ENCODE measurements at places on chromosomes 13 and 19.
A peak's percentile ranks its signal among the peaks of the same experiment; 100 is the strongest.

GRCh38 chr19:17605117-17605516, 49.7 kb downstream of the COLGALT1 start:
- DNase-seq = no peak

- no peak for DNase-seq
These were observed 2.7 kb downstream of the LILRA4 start for GRCh38 chr19:54335979-54336892.

DNA sequence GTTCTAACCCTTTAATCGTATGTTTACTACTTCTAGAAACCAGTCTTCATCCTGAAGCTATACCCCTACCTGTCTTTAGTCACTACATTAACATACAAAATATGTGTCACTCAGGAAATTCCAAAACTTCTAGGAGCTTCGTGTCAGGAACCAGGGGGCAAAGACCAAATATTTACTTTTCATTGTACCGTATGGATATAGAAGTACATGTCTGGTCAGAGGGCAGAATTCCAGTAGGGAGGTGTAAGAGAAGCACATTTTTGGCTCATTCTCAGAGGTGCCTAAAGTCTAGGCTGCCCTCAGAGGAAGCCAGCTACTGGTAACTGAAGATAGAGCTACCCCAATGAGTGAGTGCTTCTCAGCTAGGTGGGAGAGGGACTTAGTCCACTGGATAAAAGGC, 320.7 kb downstream of the DIAPH3 start:
- DNase-seq = no peak

DNA sequence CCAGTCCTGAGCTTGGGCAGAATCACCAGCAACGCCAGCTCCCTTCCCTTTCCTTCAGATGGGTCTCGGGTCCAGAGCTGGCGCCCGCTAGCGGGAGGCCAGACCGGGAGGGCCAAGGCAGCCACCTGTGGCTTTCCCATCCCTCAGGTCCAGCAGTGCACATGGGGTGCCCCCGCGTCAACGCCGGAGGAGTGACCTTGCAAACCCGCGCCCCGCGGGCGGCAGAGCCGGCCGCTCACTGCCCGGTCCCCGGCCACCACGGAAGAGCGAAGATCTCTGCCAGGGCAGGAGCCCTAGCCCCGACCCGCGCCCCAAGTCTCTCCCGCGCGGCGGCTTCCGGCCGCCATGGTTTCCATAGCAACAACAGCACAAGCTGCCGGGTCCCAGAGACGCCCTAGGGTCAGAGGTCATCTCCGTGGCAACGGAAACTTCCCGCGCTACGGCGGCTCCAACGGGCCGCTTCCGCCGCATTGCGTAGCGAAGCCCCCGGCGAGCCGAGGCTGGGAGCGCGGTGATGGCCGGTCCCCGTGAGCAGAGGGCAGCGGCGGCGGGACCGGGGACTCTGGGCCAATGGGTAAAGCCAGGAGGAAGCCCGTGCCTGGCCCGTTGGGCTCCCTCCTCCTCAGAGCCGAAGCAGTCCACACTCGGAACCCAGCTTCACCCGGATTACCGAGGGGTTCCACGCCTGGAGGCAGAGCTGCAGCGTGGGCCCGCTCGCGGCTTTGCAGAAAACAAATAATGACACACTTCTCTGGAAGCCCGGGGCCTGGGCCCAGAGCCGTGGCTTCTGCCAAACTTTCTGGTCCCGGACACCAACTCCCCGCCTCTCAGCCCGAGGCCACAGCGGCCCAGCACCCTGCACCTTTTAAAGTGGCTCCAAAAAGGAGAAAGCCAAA, 7.4 kb downstream of the FGF14 start:
- DNase-seq = peak; percentile 85

DNA sequence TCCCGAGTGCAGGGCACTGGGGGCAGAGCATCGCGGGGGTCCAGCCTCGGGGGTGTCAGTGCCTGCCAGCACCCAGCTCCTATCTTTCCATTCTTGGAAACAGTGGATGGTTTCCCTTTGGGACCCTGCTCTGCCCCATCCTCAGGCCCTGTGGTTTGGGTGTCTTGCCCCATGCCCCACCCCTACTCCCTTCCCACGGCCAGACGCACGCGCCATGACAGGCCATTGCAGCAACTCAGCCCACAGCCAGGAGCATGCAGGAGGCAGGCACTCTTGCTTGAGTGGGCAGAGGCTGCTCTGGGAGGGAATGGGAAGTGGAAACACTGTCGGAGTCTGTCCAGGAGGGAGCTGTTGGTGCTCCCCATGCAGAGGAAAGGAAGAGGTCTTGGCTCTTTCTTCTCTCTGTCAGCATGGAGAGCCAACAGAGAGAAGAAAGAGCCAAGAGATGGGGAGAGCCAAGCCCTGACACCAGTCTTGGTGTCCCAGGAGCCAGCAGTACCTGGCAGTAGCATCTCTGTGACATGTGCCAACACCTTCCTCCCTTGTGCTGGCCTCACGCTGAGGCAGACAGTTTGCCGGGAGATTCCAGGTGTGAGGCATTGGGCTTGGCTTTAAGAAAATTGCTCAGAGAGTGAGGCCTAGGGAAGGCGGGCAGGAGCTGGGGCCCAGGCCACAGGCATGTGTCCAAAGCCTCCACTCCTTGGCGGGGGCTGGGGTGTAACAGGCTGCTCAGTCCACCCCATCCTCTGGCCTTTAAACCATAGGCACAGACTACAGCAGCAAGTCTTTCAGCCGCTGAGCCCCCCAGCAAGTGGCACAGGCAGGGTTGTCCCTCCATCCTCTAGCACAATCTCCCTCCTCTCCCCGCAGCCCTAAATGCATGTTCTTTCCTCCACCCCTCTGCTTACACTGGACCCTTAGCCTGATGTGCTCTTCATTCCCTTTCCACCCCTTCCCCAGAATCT, 86.7 kb upstream of the UQCRFS1 start:
- DNase-seq = no peak

DNA sequence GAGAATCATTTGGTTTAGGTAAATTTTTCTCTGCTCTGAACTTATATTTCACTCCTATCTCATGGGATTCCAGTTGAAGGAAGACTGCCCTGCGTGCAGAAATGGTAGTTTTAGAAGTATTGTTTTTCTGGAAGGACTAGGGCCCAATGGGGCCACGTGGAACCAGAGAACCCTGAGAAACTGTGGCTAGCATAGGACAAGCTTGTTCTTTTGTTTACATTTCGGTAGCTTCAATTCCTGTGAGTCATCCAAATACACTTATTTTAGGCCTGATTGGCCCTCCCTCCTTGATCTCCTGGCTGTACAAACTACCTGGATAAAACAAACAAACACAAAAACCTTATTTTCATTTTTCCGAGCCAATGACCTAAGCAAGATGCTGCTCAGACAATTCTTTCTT, 124.0 kb downstream of the ITGBL1 start:
- no peak for DNase-seq

GRCh38 chr19:8316351-8317125, 4.6 kb downstream of the NDUFA7 start:
- DNase-seq = no peak

- no peak for DNase-seq
These were observed 26.4 kb upstream of the IGFL1 start for GRCh38 chr19:46202872-46203860.

- DNase-seq = no peak
These were observed 1186.1 kb downstream of the SLITRK5 start for GRCh38 chr13:88857256-88857655.

GRCh38 chr13:52414963-52415362, 9.0 kb upstream of the THSD1 start:
- DNase-seq = peak; percentile 29

GRCh38 chr19:29380581-29380980, 145.2 kb upstream of the VSTM2B start:
- DNase-seq = no peak

- DNase-seq = no peak
These were observed 443.4 kb downstream of the TBC1D4 start for GRCh38 chr13:75038393-75039113.

GRCh38 chr19:56126983-56127780, 6.1 kb upstream of the ZNF787 start:
- no peak for DNase-seq

DNA sequence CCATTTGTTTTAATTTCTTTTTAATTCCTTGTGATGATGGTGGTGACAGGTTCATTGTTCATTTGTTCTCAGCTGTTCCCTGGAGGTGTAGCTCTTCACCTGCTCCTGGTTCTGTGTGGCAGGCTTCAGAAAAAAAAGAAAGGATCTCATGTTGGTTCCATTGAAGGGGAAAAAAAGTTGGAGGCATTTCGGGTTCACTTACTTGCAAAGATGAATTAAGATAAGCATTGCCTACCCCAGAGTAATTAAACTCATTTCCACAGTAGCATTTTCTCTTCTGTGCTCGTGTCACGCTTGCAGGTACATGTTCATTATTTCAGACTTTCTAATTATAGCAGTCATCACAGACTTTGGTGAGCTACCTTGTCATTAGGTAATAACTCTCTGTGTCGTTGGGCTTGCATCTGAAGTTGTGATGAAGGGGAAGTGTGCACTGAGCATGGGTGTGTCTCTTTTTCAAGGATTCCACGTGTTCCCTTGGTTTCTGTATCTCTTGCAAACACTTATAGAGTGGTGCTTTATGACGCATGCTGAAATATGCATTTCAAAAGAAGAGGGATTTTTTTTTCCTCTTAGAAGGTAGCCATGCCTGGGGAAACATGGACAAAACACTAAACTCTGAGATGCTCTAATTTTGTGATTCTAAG, 69.1 kb downstream of the MTUS2 start:
- no peak for DNase-seq

DNA sequence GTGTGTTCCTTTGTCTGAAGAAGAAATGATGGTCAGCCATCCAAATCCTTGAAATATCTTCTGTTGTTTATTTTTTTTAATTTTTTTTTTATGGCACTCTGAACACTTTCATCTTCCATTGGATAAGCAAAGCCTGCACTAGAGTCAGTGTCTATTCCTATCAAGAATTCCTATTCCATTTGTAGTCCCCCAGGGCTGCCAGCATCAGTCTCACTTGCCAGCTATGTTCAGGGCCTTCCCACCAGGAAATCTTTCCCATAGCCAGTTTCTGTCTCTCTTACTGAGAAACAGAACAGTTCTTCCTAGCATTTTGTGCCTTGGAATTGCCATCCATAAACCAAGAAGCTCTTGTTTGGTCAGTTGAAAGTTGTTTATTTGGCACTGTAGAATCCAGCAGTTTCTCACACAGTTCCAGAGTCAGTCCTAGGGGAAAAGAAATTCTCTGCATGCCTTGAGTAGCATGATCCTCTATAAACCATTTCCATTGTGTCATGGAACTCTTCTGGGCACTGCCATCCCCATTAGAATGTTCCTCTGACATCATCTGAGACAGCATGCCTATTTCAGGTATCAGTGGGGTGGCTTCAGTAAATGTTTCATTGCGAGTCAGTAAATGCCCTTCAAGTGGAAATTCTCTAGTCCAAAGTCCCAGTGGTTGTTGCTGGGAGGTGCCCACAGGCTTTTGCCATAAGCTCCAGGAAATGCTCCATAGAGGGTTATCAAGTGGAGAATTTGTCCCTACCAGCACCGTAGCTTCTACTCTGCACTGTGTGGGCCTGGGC, 18.7 kb upstream of the SPRYD7 start:
- DNase-seq = no peak

- no peak for DNase-seq
These were observed 96.3 kb downstream of the DACH1 start for GRCh38 chr13:71770710-71771109.

- DNase-seq = no peak
These were observed 2.9 kb downstream of the FFAR1 start for GRCh38 chr19:35350591-35350990.

GRCh38 chr19:29690842-29691241, 24.2 kb downstream of the C19orf12 start:
- peak; percentile 31 for DNase-seq

GRCh38 chr19:55340784-55341147, 1.1 kb downstream of the KMT5C start:
- peak; percentile 16 for DNase-seq

DNA sequence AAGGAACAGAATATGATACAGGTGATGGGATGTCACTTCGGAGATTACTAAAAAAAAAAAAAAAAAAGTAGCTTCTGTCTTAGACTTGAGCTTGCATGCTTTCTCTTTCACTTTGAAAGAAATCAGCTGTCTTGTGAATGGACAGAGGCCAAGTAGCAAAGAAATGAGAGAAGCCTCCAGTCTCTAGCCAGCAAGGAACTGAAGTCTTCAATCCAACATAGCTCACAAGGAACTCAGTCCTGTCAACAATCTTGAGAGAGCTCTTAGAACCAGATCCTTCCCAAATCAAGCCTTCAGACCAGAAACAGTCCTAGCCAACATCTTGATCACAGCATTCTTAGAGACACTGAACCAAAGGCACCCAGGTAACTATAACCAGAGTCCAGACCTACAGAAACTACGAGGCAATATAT, 7.7 kb downstream of the N4BP2L2 start:
- peak; percentile 30 for DNase-seq

DNA sequence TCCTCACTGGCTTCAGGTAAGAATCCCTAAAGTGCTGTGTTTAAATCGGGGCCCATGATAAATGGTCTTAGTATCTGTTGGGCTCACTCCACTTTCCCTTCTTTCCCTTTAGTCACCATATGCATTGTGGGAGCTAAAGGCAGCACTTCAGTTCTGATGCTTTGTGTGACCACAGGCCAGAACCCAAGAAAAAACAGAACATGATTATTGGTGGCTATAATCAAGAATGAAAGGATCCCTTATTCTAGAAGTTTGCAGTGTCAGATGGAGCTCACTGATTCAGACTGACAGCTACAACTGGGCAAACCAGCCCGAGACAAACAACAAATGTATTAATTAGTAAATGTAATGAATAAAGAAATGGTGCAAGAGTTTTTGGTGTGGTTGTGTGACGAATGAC, 57.3 kb upstream of the POMP start:
- DNase-seq = no peak

DNA sequence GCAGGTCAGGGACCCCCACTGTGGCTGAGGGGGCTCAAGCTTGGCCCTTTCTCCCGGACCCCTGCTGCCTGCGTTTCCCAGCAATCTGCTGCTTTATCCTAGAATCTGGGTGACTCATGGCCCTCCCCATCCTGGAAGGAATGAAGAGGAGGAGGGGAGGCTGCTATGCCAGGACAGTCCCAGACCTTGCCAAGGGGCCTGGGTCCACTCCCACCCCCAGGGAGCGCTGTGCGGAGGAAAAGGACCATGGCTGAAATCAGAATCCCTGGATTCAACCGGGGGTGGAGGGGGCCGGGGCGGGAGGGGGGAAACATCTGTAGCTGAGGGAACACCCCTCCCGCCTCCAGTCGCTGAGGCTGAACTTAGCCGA, 20.5 kb downstream of the ZNF114 start:
- DNase-seq = peak; percentile 67

GRCh38 chr13:114283576-114283975, 2.2 kb downstream of the UPF3A start:
- DNase-seq = no peak

GRCh38 chr19:12095111-12095790, 30.7 kb downstream of the ZNF844 start:
- DNase-seq = no peak

GRCh38 chr13:35780613-35781012, 304.1 kb upstream of the MAB21L1 start:
- DNase-seq = no peak

GRCh38 chr13:104993708-104994107, 1541.8 kb downstream of the EFNB2 start:
- no peak for DNase-seq

- no peak for DNase-seq
These were observed 463 bp downstream of the SUGP1 start for GRCh38 chr19:19319732-19320360.

Measured in ACHN (cell line).